ENCODE measurements at places on chromosomes 7 and 10.
A peak's percentile ranks its signal among the peaks of the same experiment; 100 is the strongest.

DNA sequence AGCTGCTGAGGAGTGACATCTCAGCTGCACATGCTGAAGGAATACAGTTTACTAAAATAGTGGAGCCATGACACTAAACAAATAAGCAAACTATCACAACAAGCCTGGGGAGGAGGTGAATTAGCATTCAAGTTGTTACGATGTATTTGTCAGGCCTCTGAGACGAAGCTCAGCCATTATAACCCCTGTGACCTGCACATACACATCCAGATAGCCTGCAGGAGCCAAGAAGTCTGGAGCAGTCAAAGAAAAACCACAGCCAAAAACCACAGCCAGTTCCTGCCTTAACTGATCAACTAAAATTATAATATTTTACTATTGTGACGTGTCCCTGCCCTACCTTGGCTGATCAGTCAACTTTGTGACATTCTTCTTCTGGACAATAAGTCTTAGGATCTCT, 68.6 kb downstream of the NSUN6 start:
- no peak for DNase-seq

GRCh38 chr7:134778941-134779740, at the start of gene CALD1:
Gene CALD1 (plus strand): TSS chr7:134779634. CDS start chr7:134867734, 88,100 bp downstream.
- DNase-seq = peak; percentile 95

DNA sequence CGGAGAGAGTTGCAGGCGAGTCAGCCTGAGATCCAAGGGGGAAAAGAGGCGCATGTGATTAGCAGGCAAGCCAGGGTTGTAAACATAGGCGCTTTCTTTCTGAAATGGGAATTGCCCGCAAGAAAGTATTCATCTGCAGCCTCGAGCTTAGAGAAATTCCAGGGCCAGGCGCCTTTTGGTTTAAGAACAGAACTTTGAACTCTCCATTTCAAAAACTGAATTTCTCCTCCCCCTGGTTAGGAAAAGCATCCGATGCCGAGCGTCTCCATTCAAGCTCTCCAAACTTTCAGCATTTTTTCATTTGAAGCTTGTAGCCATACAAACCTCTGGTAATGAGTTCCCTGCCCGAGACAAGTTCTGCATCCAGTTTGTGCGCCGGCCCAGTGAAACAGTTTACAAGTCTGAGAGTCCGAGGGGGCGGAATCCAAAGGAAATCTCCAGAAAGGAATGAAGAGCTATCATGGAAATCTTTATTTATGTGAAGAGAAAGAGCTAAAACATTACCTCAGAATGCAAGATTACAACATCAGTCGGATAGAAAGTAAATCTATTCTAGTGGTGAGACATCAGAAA, 69.9 kb downstream of the FAM204A start:
- peak; percentile 10 for DNase-seq

DNA sequence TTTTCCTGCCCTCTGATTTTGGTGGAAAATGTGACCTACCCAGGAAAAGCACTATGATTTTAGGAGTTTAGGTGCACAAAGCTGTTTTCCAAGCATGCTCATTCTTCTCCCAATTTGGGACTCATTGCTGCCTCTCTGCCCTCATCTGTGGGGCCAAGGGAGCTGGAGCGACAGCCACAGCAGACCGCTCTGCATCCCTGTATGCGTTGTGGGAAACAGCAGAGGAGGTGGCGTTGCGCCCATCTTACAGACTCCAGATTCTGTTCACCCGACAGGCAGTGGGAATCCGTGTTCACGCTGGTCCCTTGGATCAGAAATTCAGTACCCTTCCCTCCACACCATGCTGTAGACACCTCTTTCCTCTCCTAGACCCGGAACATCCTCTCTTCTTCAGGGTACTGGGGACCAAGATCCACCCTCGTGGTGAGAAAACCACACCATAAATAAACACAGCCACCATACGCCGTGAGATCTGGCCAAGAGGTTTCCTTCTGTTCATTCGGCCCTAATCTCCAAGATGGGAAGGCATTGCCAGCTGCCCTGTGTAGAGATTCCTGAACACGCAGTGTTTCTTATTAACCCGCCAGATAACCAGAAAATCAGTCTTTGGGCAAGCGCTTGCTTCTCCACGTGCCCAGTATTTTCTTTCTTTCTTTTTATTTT, 87.9 kb downstream of the CUX1 start:
- no peak for DNase-seq

GRCh38 chr7:108408296-108408991, 47.8 kb downstream of the NRCAM start:
- DNase-seq = no peak

DNA sequence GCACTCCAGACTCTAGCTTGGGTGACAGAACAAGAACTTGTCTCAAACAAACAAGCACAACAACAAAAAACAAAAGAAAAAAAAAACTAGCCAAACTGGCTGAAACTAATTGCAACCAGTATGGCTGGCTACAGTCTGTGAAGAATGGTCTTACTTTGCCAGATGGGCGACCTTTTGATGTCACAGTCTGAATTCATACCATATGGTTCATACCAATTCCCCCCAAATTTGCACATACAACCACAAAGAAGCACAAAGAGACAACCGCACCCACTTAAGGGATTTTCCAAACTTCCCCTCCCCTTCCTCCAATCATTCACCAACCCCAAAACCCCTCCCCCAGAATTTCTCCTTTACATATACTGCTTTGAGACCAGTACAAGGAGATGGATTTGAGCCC, 114.2 kb downstream of the SPAG6 start:
- DNase-seq = no peak

GRCh38 chr7:43764039-43764761, 5.7 kb downstream of the BLVRA start:
- DNase-seq = no peak

GRCh38 chr10:18164748-18165361, 24.6 kb downstream of the CACNB2 start:
- DNase-seq = peak; percentile 68

GRCh38 chr7:47479821-47480575, 101.9 kb downstream of the TNS3 start:
- DNase-seq = no peak

GRCh38 chr7:150357270-150357669, 11.4 kb upstream of the REPIN1 start:
- no peak for DNase-seq

GRCh38 chr7:115914951-115915350, 115.6 kb downstream of the TFEC start:
- peak; percentile 41 for DNase-seq

- DNase-seq = no peak
Observed at GRCh38 chr7:118022546-118022945, 149.3 kb upstream of the CTTNBP2 start.

DNA sequence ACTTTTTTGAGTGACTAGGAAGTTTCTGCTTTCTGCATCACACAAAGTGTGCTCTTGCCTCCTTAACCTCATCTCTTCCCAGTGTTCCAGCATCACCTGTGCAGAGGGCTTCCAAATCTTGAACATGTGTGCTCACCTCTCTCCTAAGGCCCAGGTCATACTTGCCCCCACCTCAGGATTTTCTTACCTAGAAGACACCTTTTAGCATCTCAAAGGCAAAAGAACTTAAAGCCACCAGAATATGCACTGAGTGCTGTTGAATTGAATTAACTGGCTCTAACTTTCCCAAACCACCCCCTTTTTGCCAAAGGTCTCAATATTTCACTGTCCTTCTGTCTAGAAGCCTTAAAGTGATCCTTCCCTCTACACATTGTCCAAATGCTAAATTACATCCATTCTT, 66.5 kb downstream of the SRI start:
- DNase-seq = no peak

DNA sequence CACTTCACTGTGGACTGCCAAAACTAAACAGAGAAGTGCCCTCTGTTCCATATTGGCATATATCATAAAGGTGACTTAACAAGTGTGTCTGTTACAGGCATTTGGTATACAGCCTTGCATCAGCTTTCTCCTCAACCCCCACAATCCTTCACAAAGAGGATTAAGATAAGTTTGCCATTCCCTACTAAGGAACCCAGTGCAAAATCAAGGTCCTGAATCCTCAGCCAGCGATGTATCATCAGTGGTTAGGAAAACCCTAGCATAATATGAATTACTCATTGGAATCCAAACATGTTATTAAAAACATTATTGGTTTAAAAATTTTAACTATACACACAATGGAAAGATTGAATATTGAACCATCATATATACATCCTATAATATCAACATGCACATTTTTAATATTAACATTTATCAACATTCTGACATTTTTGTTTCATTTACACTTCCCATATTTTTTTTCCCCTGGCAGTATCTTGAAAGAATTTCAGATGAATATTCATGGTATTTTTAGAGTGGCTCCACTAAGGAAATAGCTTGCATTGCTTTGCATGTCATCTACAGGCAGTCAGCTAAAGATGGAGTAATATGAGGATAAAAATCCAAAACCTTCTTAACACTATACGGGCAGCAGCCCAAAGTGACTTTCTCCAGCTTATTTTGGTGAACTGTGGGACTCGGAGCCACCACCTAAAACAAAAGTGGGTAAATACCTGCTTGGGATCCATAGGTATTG, 215.6 kb upstream of the CHRM2 start:
- DNase-seq = no peak

DNA sequence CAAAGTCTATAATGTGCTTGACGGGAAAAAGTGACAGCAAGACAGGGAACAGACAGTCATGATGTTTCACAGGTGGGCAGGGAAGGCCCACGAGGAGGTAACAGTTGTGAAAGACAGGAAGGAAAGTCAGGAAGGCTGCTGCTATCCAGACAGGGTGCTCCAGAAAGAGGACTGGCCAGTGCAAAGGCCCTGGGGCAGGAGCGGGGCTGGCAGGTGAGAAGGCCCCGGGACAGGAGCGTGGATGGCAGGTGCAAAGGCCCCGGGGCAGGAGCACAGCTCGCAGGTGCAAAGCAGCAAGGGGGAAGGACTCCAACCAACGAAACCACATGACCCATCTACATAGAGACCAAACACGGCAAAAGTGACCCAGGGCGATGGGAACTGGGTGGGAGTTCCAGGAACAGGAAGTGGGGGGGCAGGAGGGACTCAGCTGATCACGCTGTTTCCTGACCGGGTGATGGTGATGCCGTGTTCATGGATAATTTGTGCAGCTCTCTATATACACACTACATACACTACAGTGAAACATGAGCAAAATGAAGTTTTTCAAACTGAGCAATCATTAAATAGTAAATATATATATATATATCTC, 138.2 kb downstream of the MAD1L1 start:
- no peak for DNase-seq

DNA sequence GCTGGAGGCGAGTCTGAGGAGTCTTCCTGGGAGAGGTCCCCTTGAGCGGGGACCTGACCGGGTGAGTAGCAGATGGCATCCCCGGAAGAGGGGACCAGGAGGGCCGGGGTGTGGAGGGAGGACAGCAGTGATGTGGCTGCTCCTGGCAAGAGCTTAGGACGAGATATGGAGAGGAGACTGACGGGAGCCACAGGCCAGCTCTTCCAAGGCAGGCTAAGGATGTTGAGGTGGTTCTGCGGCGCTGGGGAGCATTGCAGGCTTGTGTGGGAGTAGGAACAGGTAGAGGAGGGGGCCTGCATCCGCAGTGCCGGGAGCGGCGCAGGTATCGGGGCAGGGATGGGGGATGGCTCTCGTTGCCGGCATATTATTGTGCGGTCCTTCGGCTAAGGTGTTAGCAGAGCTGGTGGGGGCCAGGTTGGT, 76.7 kb upstream of the ANLN start:
- no peak for DNase-seq

DNA sequence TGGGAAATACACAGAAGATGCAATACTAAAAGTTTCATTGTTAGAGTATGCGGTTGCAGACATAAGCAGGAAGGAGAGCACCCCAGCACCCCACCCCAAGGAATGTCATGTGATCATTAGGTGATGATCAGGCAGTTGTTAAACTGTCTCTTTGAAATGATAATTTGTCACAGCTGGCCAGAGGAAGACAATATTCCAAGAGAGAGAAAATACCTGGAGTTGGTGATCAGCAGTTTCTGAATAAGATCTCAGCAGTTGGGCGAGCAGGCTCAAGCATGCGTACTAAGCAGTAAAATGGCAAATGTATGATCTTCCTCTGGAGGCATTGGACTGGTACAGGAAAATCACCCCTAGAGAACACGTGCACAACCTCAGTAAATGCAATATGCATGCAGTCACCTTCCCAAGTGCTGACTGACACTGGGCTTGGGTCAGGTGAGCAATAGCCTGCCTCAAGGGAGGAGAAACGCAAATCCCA, 250.1 kb upstream of the MBL2 start:
- DNase-seq = no peak

GRCh38 chr7:70092314-70093204, 494.3 kb downstream of the AUTS2 start:
- no peak for DNase-seq

DNA sequence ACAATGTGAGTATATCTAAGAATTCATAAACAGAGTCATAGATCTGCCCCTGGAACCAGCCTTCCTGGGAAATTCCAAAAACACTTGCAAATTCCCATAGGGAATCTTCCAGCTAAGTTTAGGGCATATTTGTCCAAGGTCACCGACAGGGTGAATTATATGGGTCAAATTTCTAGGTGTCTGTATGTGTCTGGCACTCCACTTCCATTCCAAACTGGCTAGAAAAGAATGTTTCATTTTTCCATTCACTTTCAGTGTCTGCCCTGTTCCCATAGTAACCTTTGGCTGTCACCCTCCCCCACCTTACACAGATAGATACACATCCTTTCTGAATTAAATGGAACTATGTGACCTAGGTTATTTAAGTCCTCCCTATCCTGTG, 230.9 kb downstream of the CREB5 start:
- no peak for DNase-seq

DNA sequence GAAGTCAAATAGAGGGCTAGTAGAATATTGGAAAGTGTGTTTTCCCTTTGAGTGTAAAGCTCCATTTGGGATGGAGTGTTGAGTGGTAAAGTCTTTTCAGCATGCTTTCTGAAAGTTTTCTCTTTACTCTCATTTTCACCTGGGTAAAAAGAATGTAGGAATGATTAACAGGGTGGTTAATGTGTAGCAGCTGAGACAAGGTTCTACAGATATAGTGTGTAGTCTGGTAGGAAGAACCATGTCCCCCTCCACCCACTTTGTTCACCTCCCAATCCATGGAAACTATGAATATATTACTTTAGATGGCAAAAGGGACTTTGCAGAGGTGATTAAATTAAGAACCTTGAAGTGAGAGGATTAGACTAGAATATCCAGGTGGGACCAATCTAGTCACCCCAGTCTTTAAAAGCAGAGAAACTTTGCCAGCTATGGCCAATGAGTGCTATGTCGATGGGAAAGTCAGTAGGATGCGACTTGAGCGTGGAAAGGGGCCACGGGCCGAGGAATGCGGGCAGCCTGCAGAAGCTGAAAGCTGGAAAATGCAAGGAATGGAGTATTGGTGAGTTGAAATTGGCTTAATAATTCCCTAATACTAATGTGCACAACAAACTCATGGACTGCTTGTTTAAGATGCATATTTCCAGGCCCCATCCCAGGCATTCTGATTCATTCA, 166.3 kb upstream of the AHR start:
- DNase-seq = no peak

- DNase-seq = no peak
Observed at GRCh38 chr10:24459836-24460235, 250.9 kb downstream of the KIAA1217 start.

All from AG09319 (cell line).